Left forelimb (tissue), 1 donor: ENCODE measurements at places on chromosomes 16 and 17.

DNA sequence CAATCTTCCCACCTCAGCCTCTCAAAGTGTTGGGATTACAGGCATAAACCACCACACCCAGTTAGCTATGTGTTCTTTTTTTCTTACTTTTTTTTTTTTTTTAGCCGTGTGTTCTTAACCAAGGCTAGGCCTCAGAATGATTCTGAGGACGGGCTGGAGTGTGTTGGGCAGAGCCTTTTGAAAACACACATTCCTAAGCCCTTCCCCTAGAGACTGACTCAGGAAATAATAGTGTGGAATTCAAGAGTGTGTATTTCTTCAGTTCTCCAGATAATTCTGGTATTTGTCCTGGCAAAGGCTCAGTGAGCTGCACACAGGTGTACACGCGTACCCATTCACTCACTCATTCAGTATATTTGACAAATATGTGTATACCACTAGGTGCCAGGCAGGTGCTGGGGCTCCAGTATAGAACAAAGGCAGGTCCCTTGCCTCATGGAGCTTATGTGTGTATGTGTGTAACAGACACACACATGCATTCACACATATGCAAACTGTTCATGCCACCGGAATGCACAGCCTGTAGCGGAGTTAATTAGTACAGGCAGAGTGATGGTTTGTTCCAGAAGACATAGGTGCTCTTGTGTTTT, 19.4 kb upstream of the NFATC3 start:
- DNase-seq = no peak

DNA sequence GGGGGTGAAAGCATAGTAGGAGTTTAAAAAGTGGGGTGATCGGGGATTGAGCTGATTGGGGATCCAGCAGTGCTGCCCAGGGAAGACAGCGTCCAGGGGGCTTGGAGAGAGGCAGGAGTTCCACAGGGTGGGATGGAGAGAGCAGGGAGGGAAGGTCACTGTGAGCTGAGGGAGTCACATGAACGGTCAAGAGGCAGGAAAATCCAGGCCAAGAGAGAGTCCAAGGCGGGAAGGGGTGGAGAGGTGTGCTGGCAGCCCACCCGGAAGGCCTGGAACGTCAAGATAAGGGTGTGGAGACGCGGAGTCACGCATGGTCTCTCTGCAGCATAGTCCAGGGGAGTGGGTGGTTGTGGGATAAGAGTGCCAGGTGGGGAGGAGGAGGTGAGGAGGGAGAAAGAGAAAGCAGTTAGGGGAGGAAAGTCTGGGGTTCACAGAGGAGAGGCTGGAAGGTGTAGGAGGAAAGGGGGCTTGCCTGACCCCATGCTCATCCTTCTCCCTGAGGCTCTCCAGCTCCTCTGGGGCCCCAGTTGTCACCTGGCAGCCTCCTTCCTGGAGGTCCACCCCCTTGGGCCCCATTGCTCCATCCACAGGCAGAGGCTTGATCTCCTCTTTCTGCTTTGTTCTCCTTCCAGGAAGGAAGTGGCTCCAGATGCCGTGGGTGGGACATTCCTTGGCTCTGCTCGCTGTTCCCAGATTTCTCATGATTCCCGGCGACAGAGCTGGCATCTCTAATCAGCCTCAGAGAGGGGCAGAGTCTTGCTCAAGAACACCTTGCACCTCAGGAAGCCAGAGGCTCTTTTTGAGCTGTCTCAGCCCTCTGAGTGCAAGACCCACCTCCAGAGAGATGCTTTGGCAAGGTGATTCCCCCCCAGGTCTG, 28.7 kb downstream of the CCR7 start:
- DNase-seq = no peak

- DNase-seq = no peak
Observed at GRCh38 chr16:3879258-3879886, 1.1 kb downstream of the CREBBP start.

- no peak for DNase-seq
Observed at GRCh38 chr17:66686601-66687000, 148.3 kb upstream of the CACNG5 start.

- no peak for DNase-seq
Observed at GRCh38 chr17:9798008-9798407, 6.6 kb upstream of the DHRS7C start.

DNA sequence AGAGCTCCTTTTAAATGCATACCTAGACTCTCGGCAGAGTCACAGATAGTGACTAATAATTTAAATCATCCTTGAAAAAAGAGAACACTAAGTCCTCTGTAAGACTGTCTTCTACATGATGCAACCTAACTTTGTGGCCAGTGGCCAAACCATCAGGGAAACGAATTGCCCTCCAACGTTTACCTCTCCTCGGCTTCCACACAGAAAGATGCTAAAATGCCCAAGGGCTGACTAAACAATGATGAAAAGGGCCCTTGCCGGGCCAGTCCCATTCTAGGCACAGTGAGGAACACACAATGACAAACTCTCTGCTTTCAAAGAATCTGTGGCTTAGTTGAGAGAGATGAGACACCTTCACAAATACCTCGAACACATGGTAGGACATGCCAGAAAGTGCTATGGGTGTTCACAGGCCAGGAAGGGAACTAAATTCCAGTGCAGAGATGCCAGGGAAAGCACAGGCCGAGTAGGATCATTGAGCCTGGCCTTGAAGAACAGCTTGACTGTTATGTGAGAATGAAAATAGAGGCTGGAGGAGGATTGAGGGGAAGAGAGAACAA, 35.3 kb upstream of the PITPNM3 start:
- no peak for DNase-seq

DNA sequence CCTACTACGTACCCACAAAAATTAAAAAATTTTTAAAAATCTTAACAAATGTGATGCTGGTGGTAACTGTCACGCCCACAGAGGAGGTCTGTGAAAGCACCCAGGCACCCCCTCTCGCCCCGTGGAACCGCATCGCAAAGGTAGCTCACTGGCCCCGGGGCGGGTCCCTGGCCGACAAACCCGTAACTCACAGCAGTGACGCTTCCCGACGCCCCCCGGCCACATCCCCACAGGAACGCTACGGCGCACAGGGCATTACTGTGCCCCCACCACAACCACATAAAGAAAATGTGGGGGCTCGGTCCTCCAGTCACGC, 366 bp downstream of the ANKS3 start:
- DNase-seq = no peak

DNA sequence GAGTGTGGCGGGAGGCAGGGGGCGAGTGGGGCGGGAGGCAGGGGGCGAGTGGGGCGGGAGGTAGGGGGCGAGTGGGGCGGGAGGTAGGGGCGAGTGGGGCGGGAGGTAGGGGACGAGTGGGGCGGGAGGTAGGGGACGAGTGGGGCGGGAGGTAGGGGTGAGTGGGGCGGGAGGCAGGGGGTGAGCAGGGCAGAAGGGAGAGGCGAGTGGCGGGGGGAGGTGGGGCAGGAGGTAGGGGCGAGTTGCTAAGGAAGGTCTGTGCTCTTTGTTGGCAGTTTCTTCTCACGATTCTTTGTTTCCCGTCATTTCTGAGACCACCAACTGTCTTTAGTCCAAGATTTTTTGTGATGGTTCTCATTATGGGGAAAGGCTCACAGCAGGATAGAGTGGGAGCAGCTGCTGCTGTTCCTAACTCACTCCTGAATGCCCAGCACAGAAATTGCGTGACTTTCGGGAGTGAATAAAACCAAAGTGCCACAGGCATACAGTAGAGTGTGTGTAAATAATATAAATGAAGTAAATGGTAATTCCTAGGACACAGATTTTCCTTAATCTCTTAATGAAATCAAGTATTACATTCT, 44.7 kb downstream of the COG7 start:
- DNase-seq = no peak

DNA sequence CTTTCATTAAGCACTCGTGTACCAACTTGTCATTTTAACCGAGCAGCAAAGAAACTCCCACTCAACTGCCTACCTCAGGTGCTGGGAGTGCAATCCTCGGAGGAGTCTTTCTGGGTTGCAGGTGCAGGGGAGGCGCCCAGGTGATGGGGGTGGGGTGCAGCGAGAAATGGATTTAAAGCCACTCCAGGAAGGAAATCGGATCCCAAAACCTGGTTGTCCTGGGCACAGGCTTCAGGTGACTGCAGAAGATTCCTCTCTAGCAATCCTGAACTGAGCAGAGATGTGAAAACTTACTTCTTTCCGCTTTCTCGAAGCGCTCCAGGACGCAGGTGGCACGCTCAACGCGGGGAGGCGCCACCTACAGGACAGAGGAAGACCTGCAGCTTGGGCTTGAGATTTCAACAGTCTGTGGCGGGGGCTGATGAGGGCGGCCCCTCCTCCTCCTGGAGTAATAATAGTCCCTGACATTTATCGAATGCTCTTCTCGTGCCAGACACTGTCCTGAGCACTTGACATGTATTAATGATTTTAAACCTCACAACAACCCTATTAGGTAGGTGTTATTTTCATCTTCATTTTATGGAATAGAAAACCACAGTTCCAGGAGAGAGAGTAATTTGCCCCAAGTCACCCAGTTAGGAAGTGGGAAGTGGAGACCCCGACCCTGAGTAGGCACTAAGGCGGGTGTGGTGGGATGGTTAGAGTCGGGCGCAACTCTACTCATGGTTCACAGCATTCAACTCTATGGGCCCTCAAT, 27.2 kb upstream of the SKAP1 start:
- DNase-seq = no peak

- no peak for DNase-seq
Observed at GRCh38 chr17:199806-200545, 18.5 kb upstream of the DOC2B start.

DNA sequence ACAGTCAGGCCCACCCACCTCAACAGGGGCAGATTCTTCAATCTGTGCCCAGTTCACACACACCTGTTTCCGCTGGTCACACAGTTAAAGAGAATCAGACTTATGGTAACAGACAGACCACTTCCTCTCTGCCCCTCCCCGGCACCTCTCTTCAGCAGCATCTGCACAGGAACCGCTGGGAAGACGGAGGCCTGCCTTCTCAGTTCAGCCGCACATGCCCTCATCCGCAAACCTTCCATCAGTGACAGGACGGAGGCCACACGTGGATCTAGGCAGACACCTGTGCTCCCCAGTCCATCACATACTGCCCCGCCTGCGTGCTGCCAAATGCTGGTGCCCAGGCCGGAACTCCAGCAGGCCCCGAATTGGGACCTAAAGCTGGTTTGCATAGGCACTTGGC, 10.3 kb downstream of the PHB1 start:
- DNase-seq = no peak

DNA sequence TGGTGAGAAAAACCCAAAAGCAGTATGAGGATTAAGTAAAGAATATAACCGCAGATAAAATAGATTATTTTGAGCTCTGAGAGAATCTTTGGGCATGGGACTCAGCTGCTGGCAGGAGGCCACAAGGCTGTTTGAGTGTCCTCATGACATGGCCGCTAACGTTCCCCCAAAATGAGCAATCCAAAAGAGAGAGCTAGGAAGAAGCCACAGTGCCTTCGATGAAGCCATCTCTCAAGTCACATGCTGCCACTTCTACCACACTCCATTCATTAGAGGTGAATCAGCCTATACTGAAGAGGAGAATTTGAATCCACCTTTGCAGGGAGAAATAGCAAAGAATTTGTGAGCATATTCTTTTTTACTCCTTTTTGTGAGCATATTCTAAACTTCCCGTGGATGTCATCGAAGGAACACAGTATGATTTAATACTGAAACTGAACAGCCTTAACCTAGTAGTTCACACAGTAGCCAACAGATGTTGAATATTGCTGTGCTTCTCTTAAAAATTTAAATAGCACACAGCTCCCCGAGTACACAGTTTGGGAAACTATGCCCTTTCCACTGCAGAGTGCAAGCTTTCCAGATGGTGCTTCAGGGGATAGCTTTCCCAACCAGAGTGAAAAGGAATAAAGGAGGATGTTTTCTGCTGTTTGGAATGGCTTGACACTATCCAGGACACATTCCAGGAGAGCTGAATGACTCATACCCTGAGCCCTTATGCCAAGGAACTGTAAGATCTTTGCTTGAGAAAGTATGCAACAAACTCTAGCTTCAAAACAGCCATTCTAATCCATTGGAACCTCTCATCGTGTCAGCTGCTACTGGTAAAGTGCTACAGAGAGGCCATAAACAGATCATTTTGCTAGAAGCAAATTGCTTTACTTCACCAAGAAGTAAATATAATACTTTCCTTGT, 33.9 kb downstream of the ANKFY1 start:
- no peak for DNase-seq

GRCh38 chr16:28951410-28951943, 740 bp downstream of the NFATC2IP start:
- no peak for DNase-seq

DNA sequence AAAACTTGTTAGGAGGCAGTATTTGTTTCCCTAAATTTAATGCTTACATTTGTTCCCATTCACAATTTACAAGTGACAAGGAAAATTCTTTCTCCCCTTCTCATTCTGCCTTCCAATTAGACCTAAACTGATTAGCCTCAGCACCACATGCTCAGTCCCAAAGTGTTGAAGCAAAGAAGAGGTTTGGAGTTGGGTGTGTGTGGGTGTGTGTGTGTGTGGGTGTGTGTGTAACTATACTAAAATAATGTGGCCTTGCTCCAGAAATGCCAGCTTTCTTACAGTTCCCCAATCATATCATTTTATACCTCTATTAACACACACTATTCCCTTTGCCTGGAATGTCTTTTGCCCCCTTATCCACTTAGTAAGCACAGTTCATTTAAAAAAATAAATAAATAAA, 6.9 kb upstream of the UTP6 start:
- DNase-seq = no peak

- DNase-seq = no peak
Observed at GRCh38 chr16:77585379-77586251, 136.7 kb upstream of the NUDT7 start.

- DNase-seq = no peak
Observed at GRCh38 chr17:78798695-78799559, 16.9 kb upstream of the CYTH1 start.

- no peak for DNase-seq
Observed at GRCh38 chr16:74902161-74902560, 82.8 kb downstream of the WDR59 start.

GRCh38 chr17:82435601-82436583, 14.7 kb downstream of the CYBC1 start:
- no peak for DNase-seq

- DNase-seq = no peak
Observed at GRCh38 chr16:11602321-11602720, 15.6 kb upstream of the LITAF start.

GRCh38 chr17:64698725-64699124, 36.6 kb upstream of the SMURF2 start:
- no peak for DNase-seq

DNA sequence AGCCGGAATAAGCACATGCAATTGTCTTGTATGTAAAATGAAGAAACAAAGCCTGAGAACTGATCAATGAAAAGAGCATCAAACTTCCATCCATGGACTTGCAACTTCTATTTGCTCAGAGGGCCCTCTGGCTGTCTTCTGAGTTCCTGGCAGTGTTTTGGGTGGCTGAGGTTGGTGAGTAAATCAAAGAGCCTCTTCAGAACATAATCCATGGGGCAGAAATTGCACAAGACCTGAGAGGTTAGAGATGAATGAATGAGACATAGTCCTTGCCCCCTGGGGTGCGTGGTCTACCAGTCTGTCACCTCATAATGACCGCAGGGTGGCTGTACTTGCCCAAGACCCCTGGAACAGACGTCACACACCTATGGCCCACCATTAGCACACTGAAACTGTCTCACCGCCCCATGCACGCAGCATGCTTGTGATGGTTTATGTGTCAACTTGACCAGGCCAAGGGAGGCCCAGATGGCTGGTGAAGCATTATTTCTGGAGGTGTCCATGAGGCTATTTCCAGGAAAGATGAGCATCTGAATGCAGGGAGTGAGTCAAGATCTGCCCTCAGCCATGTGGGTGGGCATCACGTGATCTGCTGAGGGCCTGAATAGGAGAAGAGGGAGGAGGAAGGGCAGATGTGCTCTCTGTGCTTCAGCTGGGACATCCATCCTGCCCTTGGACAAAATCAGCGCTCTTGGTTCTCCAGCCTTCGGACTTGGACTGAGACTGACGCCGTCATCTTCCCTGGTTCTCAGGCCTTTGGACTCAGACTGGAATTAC, 8.3 kb downstream of the PIK3R6 start:
- DNase-seq = peak; percentile 55
